Islet precursor cell (in vitro differentiated cells): ENCODE measurements at places on chromosomes 11 and 22.

GRCh38 chr11:99960536-99960935 lies 726.6 kb upstream of the ARHGAP42 start:
- no peak for DNase-seq

- no peak for DNase-seq
Measured at GRCh38 chr11:71163371-71163770, 89.0 kb downstream of the SHANK2 start.

- no peak for DNase-seq
Measured at GRCh38 chr22:41772645-41773044, 27.8 kb upstream of the CCDC134 start.

GRCh38 chr11:115612046-115612730 lies 108.0 kb upstream of the CADM1 start:
- DNase-seq = no peak

DNA sequence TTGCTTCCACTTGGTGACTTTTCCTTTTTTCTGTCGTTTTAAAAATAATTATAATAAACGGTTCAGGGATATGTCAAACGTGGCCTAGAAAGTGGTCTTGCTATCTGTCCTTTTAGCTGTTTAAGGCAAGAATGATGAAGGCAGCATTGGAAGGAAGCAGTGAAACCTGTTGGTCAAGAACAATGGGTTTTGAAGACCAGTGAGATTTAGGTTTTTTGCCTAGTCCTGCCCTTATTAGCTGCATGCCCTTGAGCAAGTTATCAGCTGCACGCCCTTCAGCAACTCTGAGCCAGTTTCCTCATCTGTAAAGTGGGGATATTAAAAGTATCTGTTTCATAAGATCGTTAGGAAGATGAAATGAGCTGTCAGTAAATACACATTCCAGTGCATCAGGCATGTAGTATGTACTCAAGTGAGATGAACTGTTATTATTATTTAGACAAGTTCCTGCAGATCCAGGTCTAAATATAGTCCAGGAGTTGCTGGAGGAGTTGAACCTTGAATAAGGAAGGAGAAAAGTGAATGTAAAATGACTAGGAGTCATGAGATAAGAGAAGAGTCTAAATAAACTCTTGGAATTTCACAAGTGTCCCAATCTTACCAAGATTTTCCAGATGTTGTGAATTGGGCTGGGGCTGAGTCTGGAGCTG lies 90.8 kb upstream of the HSD17B12 start:
- no peak for DNase-seq
